ENCODE measurements at places on chromosomes 1 and 21.

DNA sequence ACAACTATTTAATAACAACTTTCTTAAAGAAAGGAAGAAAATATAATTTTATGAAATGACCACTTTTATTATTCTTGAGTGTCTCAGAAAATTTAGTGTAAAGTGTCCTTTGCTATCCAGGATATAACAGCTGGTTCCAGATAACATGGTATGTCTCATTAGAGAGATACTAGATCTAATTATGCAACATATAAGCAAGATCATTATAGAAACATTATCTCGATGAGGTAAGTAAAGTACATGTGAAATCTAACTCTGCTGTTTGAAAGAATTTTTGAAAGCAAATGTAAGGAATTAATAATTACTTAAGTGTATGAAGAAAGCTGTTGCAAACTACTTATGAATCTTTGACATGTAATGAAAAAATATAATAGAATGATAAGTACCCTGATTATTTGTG is 887.4 kb upstream of the CXADR start:
- DNase-seq, result no peak

- no peak for DNase-seq
Measured at GRCh38 chr21:16437586-16437985, 707.8 kb downstream of the USP25 start.

- DNase-seq, result no peak
Measured at GRCh38 chr1:177569476-177569875, 398.7 kb downstream of the BRINP2 start.

DNA sequence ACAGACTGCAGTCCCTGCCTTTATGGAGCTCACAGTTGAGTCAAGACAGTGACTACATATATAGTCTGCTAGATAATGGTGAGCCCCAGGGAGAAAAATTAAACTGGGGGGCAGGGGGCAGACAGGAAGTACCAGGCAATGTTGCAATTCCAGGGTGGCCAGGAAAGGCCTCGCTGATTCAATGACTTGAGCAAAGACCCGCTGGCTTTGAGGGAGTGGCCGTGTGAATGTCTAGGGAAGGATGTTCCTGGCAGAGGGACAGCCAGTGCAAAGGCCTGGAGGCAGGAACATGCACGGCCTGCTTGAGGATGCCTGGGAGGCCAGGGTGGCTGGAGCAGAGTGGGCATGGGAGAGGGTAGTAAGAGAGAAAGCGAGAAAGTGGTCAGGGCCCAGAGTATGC is 23.0 kb upstream of the EPHA8 start:
- no peak for DNase-seq

- DNase-seq, result no peak
Measured at GRCh38 chr1:55611123-55611522, 396.0 kb upstream of the USP24 start.

DNA sequence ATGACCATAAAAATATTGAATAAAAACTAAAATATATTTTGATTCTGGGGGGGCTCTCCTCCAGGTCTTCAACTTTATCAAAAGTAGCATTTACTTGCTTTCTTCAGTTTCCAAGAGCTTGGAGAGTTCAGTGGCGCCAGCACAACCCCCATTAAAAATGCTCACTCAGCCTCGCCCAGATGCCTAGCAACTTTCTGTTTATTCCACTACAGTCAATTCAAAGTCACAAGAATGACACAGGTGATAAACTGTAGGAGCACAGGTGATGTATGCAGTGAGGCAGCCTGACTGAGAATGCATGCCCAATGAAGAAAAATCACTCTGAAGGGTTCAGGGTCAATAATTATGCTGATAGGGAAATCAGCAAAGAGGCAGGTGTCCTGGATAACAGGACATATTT is 159.4 kb upstream of the ATP1B1 start:
- DNase-seq, result no peak

DNA sequence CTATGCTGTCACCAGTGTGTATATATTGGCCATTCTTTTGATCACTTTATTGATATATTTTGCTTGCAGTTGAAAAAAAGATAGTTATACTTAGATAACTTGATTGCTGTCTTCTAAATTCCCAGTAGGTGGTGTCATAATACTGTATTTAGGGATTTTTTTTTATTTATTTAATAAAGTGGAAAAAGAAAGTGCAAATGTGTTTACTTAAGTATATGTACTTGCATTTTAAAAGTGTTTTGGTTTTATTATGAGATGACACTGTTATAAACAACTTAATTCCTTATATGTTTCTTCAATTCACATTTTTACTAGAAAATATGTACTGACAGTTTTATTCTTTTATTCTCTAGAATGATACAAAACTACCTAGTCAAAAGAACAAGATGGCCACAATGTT is 164.8 kb downstream of the USP25 start:
- DNase-seq, result no peak

DNA sequence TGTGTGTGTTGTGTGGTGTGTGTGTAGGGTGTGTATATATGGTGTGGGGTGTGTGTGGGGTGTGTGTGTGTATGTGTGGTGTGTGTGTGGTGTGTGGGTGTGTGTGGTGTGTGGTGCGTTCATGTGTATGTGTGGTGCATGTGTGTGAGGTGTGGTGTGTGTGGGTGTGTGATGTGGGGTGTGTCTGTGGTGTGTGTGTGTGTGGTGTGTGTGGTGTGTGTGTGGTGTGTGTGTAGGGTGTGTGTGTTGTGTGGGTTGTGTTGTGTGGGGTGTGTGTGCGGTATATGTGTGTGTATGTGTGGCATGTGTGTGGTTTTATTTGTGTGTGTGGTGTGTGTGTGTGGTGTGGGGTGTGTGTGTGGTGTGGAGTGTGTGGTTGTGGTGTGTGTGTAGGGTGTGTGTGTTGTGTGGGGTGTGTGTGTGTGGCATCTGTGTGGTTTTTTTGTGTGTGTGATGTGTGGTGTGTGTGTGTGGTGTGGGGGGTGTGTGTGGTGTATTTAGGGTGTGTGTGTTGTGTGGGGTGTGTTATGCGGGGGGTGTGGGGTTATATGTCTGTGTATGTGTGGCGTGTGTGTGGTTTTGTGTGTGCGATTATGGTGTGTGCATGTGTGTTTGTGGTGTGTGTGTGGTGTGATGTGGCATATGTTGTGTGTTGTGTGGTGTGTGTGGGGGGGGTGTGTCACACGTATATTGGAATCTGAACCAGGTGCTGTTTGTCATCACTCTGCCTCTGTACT is 17.1 kb upstream of the ZBTB21 start:
- no peak for DNase-seq

GRCh38 chr1:167518331-167518700 is at the start of gene CD247:
CD247 (minus strand) TSS chr1:167518529; CDS start chr1:167518465, 64 bp downstream.
- DNase-seq, result no peak

DNA sequence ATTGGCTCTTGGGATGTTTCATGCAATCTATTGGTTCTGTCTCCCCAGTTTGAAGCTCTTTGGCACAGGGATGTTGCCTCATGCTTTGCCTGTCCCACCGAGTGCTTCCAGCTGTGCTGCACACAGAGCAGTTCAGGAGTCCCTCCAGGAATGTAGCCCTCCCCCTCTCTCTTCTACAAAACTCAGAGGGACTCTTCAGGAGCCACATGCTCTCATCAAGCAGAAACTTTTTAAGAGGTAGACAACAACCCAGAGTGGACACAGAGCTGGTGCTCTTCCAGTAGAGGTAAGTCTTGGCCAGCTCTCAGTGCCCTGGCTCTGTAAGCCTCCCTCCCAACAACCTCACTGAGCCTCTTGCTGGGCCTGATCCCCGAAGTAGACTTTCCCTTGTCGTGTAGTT is 11.6 kb upstream of the ZNF697 start:
- DNase-seq, result peak; percentile 37

- DNase-seq, result no peak
Measured at GRCh38 chr1:237852342-237852741, 38.4 kb downstream of the ZP4 start.

DNA sequence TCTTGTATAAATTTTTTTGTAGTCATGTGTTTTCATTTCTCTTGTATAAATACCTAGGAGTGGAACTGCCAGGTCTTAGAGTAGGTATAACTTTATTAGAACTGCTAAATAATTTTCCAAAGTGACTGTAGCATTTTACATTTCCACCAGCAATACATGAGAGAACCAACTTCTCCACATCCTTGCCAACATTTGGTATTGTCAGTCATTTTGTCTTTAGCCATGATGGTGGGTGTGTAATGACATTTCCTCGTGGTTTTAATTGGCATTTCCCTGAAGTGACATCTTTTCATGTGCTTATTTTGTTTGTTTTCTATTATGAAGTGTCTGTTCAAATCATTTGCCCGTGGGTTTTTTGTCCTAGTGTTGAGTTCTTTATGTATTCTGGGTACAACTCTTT is 29.7 kb downstream of the ZBTB8A start:
- DNase-seq, result no peak

DNA sequence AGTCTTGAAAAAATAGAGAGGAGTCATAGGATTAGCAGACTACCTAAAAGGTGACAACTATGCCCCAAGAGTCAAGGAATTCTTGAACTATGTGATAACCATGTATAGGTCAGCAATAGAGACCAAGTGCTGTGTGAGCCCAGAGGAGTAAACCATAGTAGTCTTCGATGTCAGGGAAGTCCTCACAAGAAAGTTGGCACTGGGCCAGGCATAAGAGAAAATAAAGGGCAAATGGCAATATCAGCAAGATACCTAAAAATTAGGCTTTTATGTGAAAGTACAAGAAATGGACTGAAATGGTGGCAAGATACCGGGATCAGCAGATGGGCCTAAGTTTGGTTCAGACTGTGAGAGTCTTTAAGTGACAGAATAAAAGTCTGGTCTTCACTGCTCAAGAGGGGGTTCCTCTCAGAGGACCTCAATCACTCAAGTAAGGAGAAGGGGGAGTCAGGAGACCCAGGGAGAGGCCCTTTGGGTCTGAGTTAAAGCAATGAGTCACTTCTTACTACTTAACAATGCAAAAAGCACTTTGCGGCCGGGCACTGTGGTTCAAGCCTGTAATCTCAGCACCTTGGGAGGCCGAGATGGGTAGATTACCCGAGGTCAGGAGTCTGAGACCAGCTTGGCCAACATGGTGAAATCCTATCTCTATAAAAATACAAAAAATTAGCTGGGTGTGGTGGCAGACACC is 95.0 kb downstream of the TEX35 start:
- no peak for DNase-seq

DNA sequence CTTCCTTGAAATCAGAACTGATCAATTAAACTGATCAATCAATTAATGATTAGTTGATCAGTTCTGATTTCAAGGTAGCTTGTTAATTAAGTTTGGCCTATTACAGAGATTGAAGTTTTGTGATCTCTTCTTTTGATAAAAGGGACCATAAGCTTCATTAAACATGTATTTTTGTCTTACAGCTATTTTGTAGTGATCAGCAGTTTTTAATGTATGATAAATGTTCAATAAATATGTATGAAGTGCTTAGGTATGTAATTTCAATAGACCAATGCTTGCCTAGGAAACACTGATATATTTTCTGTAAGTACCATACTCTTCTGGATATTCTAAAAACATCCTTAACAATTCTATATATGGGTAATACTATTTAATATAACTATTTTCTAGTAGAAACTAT is 569.6 kb downstream of the BRINP3 start:
- no peak for DNase-seq

- no peak for DNase-seq
Measured at GRCh38 chr1:232471250-232471649, 158.7 kb downstream of the SIPA1L2 start.

DNA sequence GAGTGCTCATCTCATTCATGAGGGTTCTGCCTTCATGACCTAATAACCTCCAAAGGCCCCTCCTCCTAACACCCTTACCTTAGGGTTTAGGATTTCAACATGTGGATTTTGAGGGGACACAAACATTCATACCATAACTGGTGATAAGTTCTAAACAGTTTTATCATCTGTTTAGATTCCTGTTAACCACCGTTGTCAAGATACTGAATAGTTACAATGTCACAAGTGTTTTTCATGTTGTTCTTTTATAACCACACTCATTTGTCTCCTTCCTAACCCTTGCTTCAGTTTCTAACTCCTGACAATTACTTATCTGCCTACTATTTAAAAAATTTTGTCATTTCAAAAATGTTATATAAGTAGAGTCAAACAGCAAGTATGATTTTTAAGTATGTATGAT is 86.0 kb downstream of the NCAM2 start:
- no peak for DNase-seq

DNA sequence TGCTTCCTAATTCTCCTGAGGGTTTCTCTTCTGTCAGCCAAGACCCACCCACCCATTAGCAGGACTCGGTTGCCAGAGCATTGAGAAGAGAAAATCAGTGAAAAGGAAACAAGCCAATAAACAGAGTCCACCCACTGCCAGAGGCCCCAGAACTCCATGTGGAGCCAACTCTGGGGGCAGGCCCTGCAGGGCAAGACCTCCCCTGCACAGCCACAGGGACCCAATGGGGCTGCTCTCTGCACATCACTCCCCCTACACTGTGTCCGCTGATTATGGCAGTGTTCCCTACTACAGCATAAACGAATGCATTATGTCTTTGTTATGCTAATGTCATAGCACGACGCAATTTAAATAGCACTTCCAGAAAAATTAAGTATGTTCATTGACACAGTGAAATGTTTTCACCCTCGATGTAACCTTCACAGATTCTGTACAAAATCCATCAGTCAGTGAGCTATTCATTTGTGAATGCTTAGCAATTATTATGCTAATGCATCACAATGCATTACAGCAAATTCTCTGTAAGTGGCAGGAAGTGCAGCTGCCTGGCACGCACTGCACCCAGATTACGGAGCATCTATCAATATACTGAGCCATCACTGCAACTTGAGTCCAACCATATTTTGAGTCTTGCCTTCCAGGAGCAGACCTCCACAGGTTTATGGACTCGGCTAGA is 56.4 kb downstream of the GRIK3 start:
- no peak for DNase-seq

DNA sequence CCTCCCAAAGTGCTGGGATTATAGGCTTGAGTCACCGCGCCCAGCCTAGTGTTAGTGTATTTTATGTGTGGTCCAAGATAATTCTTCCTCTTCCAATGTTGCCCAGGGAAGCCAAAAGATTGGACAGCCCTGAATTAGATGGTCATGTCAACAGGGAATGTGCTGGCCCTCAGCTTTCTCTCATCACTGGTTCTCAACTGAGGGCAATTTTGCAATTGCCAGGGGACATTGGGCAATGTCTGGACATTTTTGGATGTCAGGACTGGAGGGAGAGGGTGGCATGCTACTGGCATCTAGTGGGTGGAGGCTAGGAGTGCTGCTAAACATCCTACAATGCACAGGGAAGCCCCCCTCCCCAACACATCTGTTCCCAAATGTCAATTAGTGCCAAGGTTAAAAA is 95.0 kb downstream of the LAMC2 start:
- no peak for DNase-seq

DNA sequence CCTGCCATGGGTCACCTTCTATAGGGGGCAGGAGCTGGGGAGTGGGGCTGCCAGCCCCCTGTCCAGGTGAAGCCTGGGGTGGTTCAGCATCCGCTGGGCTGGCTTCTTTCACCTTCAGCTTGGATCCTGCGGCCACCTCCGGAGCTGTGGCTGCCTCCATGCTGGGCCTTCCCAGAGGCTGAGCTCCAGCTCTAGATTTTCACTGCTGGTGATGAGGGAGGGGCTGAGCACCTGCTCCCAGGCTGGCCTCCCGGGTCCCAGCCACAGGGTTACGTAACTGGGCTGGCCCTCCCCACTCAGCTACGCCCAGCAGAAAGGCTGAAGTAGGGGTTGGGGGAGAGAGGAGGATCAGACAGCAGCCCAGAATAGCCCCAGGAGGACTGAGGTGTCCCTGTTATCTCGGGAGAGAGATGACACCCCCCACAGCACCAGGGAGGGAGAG is at the start of gene MYBPHL:
Gene MYBPHL, minus strand, starts transcription at position 180 of the 442 bp plus-strand sequence. Its CDS starts 20 bp downstream, at position 160.
- peak; percentile 60 for DNase-seq

GRCh38 chr1:24392604-24392946 is 21.0 kb downstream of the STPG1 start:
- DNase-seq, result no peak

- DNase-seq, result peak; percentile 77
Measured at GRCh38 chr1:156444407-156445001, 56.1 kb downstream of the MEF2D start.

GRCh38 chr1:39727221-39727931 is 11.3 kb upstream of the PPIE start:
- DNase-seq, result no peak

All from H7 (cell line).